ENCODE measurements at places on chromosomes 7 and 10.

DNA sequence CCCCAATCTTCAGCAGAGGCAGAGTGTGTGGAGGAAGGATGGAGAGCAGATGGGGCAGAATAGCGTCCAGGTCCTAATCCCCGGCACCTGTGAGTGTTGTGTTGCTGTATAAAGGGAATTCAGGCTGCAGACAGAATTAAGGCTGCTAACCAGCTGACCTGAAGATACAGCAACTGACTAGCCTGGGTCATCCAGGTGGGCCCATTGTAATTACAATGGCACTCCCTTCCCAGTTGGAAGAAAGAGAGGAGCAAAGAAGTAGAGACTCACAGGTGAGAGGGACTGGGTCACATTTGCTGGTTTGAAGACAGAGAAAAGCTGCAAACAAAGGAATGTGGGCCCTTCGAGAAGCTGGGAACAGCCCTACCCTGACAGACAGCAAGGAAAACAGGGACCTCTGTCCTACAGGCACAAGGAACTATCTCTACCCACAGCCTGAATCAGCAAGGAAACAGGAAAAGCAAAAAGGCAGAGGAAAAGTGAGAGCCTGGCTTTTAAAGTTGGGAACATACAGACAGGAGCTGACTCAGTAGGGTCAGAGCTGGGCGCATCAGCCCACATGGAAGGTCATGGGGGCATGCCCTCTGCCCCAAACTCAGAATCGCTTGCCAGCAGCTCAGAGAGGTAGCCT lies 11.6 kb upstream of the TMEM72 start:
- DNase-seq = no peak

GRCh38 chr10:21514129-21514817 lies 11.2 kb downstream of the SKIDA1 start:
- no peak for DNase-seq

DNA sequence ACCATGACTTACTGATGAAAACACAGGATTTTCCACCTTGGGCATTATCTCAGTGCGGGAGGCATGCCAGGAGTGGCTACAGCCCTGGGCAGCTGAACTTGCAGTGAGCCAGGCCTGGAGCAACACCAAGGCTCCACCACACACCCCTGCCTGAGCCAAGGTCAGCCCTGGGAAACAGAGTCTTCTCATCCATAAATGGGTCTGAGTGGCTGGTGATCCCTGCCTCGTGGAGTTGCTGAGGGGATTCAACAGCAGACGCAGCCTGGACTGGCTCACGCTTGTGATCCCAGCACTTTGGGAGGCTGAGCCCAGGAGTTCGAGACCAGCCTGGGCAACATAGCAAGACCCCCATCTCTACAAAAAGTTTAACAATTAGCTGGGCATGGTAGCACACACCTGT lies 32.2 kb downstream of the SPOCK2 start:
- no peak for DNase-seq

GRCh38 chr7:13524076-13524475 lies 465.4 kb downstream of the ETV1 start:
- DNase-seq = no peak

DNA sequence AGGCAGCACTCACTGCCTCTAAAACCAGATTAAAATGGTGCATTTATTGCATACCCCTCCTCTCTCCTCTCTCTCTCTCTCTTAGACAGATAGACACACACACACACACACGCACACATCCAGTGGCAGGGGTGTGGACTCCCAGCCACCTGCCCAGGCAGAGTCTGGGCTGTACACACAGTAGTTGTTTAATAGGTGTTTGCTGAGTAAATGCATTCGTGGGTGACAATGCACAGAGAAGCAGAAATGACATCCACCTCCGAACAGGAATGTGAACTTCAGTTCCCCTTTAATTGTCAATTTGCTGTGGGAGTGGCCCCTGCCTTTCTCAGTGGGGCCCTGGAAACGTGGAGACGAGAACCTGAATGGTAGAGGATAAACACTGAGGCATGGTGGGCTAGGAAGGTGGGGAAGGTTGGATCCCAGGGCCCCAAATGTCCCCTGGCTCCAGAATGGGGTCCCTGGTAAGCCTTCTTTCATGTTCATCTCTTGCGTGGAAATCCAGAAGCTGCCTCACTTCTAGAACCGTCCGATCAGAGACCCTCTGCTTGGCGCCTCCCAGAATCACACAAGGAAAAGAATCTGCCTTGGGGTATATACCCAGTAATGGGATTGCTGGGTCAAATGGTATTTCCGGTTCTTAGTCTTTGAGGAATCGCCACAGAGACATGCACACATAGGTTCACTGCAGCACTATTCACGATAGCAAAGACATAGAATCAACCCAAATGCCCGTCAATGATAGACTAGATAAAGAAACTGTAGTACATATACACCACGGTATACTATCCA lies 58.5 kb upstream of the ECHDC3 start:
- no peak for DNase-seq

- DNase-seq = no peak
These were observed 45.3 kb downstream of the ZNRF2 start for GRCh38 chr7:30329716-30330115.

- DNase-seq = no peak
These were observed 48.7 kb upstream of the LOXL4 start for GRCh38 chr10:98316661-98317060.

DNA sequence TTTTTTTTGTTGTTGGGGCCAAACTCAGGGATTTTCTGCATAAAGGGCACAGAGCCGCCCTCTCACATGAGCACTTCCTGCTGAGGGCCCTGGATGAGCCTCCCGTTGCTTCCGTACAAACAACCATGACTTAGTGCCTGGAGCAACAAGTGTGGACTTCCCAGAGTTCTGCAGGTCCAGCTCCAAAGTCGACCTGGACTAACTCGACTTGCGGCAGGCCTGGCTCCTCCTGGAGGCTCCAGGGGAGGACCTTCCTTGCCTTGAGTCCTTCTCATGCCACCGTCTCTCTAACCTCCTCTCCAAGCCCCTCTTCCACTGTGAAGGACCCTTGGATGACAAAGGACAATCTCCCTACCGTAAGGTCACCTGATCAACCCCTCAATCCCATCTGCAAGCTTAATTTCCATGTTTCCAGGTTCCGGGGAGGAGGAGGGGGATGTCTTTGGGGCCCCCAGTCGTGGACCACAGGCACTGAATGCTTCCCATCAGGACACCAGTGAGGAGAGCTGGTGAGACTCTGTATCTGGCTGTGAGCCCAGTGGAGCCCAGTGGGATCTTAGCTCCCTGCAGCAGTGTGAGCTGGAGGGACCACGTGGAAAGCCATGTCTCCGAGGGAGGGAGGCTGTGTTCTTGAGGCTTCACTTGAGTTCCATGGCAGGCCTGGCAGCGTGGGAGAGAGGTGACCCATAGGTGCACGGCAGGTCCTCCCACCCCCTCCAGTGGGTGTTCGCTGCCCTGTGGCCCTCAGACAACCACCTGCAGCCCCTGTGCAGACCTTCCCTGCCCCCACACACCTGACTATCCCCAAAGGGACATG lies 199.5 kb upstream of the PPP2R2D start:
- no peak for DNase-seq

- no peak for DNase-seq
These were observed 12.6 kb downstream of the TMEM176B start for GRCh38 chr7:150787321-150788281.

DNA sequence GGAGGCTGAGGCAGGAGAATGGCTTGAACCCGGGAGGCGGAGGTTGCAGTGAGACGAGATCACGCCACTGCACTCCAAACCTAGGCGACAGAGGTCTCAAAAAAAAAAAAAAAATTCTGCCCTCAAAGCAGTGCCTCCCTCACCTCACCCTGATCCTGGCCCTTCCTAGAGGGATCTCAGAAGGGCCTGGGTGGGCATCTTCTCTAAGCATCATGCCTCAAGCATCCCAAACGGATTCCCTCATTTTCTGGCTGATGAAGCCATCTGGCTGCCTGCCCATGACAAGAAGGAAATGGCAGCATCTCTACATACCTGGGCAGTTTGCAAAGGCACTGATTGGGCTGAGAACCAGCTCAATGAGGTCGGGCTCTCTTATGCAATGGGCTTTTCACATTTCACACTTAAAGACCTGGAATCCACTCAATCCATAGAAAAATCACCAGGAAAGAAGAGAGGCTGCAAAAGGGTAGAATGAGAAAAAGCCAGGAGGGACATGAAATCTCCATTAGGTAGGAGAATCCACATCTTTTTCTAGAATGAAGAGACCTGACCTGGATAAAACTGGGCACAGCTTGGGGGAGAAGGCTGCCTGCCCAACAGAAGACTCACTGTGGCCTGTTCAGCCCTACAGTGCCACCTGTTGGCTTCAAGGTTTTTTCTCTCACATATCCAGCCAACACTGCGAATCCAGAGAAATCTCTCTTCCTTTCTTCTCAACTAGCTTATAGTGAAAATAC lies 48.1 kb downstream of the PDLIM1 start:
- DNase-seq = no peak

DNA sequence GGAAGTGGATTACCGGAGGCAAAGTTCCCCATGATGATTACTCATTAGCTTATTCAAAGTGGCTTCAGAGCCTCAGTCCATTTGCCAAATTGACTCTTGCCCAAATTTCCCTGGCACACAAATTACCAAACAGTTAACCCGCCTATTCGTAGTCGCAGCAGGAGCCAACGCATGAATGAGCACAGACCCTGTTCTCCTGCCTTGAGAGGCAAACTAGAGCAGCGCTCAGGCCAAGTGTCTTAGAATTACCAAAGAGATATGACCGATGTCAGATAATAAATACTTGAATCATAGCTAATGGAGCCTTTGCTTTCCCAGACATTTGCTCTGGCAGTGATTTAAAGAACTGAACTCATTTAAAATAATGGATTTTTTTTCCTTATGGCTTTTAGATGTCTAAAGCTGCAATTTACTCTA lies 64.9 kb downstream of the CTTNBP2 start:
- no peak for DNase-seq

GRCh38 chr10:20115894-20116293 lies 299.7 kb downstream of the PLXDC2 start:
- DNase-seq = no peak

Data from stimulated activated CD8-positive, alpha-beta memory T cell treated with anti-CD3 and anti-CD28 coated beads, Interleukin-12 subunit alpha, Interleukin-12 subunit beta, amount 100 ng/mL, for 1 hour (primary cell).